Suprapubic skin (tissue), 4 donors: ENCODE measurements at places on chromosomes 5 and 9.
A peak's percentile ranks its signal among the peaks of the same experiment; 100 is the strongest.

- H3K36me3 ChIP-seq = no peaks in the 10 kb centered on the region
- H3K4me3 ChIP-seq = no peak overlapping the region
- no peaks in the 10 kb centered on the region for H3K4me1 ChIP-seq
- no peak overlapping the region for H3K27ac ChIP-seq
- no peaks in the 10 kb centered on the region for H3K27me3 ChIP-seq
- no peak for DNase-seq
Measured at GRCh38 chr5:83363111-83363885, 108.2 kb upstream of the VCAN start.

DNA sequence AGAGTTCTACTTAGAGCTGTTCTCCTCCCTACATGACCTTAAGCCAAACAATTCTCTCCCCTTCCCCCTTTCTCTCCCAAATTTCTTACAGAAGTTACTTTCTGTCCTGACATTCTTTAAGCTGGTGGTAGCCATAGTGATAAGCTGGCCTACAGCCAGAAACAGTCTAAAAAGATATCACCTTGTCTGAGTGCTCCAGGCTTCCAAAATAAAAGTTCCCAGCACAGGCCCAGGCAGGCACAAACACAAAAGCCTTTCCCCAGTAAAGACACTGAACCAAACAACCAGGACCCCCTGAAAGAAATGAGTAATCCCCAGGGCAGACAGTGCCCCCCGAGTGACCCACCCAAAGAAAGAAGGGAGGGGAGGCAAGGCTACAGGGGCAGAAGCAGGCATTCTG, 19.2 kb downstream of the SIL1 start:
- no peak for DNase-seq
- H3K4me3 ChIP-seq = no peak overlapping the region
- H3K4me1 ChIP-seq = peaks cover 54% of the 10 kb centered on the region
- H3K36me3 ChIP-seq = no peaks in the 10 kb centered on the region
- H3K27me3 ChIP-seq = no peaks in the 10 kb centered on the region

DNA sequence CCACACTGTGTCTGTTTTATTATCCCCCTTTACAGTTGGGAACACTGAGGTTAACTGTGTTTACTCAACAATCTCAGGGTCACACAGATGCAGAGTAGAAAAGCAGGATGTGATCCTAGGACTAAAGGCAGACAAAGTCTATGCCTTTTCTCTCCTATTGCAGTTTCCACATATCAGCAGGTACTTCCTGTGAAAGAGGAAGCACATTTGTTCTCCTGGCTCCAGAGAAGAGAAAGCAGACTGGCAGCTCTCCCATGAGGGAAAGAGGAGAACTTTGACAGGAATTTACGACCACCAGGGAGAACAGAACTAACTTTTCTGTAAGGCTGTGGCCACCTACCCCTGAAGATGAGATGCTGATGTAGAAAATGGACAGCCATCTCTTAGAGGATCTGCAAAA, 84.2 kb upstream of the TNC start:
- H3K4me1 ChIP-seq = peaks cover 13% of the 10 kb centered on the region
- H3K27me3 ChIP-seq = no peaks in the 10 kb centered on the region
- H3K36me3 ChIP-seq = no peaks in the 10 kb centered on the region
- no peak overlapping the region for H3K4me3 ChIP-seq
- no peak for DNase-seq
- no peak overlapping the region for H3K27ac ChIP-seq

GRCh38 chr9:113559834-113560800, 96.6 kb downstream of the RGS3 start:
- H3K27me3 ChIP-seq = no peaks in the 10 kb centered on the region
- H3K27ac ChIP-seq = no peak overlapping the region
- peak; percentile 69 for DNase-seq
- H3K4me1 ChIP-seq = peaks cover 36% of the 10 kb centered on the region

DNA sequence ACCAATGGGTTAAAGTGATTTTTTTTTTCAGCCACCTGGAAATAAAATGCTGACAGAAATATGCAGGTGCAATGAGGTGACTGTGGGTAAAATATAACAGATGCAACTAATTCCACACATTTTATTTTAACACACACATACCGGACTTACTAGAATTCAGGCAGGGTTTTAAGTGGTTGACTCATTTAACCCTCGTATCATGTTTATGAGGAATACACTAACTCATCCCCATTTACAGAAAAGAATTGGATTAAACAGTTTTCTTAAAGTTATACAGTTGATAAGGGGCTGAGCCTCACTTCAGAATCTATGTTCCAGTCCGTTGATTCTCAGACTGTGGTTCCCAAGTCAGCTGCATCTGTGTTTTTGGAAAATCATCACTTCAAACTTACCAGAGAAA, 207.5 kb downstream of the CHSY3 start:
- H3K27ac ChIP-seq = no peak overlapping the region
- no peaks in the 10 kb centered on the region for H3K36me3 ChIP-seq
- no peak overlapping the region for H3K4me3 ChIP-seq
- DNase-seq = no peak

GRCh38 chr5:155434681-155435080, 421.1 kb downstream of the KIF4B start:
- no peak for DNase-seq
- no peak overlapping the region for H3K27ac ChIP-seq
- H3K36me3 ChIP-seq = no peaks in the 10 kb centered on the region
- H3K27me3 ChIP-seq = no peaks in the 10 kb centered on the region
- H3K4me3 ChIP-seq = no peak overlapping the region

GRCh38 chr5:132426525-132427138, 57.1 kb downstream of the SLC22A5 start:
- H3K4me1 ChIP-seq = peaks cover 82% of the 10 kb centered on the region
- no peaks in the 10 kb centered on the region for H3K27me3 ChIP-seq
- no peak overlapping the region for H3K4me3 ChIP-seq
- peak; percentile 91 for DNase-seq
- no peaks in the 10 kb centered on the region for H3K36me3 ChIP-seq
- peak overlapping the region; percentile 57 for H3K27ac ChIP-seq

- H3K4me1 ChIP-seq = no peaks in the 10 kb centered on the region
- no peaks in the 10 kb centered on the region for H3K36me3 ChIP-seq
- no peak overlapping the region for H3K4me3 ChIP-seq
- no peaks in the 10 kb centered on the region for H3K27me3 ChIP-seq
Measured at GRCh38 chr5:27489701-27490100, 451.3 kb upstream of the CDH9 start.

DNA sequence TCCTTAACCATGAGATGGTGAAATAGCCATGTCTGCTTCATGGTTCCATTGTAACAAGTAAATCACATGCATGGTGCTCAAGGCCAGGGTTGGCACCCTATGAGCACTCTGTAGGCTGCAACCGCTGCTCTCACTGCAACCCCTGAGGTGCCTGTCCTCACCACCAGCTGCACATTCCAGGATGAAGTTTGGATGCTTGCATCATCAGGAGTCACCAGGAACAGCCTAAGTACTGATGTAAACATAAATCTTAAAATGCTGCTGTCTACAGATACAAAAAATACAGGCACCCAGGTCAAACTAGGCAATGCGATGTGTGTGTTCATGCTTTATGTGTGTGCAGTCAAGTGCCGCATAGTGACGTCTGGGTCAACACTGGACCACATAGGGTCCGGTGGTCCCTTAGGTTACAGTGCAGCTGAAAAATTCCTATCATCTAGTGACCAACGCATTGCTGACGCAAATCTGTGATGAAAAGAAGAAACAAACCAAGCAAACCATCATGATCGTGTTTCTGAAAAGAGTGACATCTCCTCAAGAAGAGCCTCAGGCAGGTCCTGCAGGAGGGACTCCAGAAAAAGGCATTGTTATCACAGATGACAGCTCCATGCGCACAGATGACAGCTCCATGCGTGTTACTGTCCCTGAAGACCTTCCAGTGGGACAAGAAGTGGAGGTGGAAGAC, 234.8 kb downstream of the AUH start:
- H3K27ac ChIP-seq = no peak overlapping the region
- no peak for DNase-seq
- H3K27me3 ChIP-seq = no peaks in the 10 kb centered on the region
- H3K4me3 ChIP-seq = no peak overlapping the region
- peaks cover 12% of the 10 kb centered on the region for H3K4me1 ChIP-seq
